ENCODE measurements at places on chromosomes 6 and 20. TPM values are rescaled to one million over a fixed set of nuclear protein-coding genes. Genes with fewer than 3 reads are reported as not detected.

- no peak for DNase-seq
Measured at GRCh38 chr6:121210943-121211342, 123.3 kb downstream of the TBC1D32 start.

GRCh38 chr20:57856658-57857057 lies 146.8 kb upstream of the PMEPA1 start:
- DNase-seq, result no peak

DNA sequence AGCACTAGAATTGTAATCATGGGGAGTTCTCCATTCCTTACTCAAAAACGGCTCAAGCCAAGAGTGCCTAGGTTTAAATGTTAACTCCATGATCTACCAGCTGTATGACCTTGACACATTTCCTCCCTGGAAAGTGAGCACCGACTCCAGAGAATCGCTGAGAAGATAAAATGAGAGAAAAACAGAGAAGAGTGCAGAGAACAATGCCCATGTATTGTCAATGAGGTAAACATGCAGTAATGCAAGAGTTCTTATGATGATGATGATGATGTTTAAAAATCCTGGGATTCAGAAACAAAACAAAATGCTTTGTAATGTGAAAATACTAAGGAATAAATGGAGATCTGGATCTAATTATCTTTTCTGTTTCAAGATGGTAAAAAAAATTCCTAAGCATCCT lies 64.8 kb upstream of the BEND6 start:
- no peak for DNase-seq

DNA sequence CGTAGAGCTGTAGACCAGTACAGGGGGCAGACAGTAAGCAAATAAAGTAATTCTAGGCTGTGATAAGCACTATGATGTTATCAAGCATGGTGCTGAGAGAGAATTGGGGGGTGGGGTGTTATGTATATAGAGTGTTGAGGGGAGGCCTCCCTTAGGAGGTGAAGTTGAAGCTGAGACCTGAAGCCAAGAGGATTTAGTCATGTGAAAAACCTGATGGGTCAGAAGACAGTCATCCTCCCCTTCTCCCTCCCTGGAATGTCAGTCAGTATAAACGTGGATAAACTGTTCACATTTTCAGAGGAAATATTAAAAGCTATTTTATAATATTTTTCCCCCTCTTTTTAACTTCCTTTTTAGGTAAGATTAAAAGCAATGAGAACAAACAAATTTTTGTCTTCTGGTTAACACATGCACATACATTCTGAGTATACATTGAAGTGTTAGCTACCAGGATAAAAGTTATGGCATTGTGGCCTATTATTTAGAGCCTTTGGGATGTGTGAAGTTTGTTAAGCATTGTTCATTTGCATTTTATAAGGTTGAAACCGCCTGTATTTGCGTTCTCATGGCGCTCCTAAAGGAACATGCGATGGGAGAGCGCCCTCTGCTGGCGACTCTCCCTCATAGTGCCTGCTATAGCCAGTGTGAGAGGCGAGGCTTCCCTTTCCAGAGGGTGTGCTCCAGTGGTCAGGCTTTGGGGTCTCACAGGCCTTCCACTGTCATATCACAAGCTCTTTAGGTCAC lies 35.4 kb upstream of the MAPK13 start:
- peak; percentile 71 for DNase-seq

DNA sequence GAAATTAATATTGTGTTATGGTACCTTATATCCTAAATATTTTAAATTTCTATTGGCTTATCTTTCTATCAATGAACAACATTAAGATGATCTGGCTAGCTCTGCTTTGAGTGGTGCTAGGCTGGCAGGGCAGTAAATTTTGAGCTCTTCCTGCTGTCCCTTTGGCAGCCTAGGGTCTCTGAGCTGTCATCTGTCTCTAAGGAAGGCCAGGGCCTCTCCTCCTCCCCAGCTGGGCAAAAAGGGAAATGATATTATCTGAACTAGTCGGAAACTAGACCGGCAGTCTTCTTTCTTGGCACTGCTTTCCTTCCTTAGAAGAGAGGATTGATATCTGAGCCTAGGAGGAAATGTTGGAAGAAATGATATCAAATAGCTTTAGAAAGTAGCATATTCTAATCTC lies 176.7 kb upstream of the BTBD3 start:
- DNase-seq, result no peak

- no peak for DNase-seq
Measured at GRCh38 chr6:170111141-170111664, 179.7 kb downstream of the DLL1 start.

DNA sequence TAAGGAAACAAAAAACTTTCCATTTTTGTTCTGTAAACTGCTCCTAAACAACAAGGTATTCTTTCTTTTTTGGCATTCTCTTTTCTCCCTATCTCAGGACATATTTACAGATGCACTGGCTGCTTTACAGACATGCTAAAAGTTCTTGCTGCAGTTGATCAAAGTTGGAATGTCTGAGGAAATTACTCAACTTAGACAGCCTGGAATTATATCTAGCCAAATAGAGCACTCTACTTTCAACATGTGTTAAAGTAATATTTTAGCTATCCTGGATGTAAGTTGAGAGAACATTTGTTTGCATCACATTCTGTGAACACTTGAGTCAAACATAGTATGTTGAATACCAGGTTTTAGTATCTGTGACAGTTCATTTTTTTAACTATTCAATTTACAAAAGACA lies 24.8 kb downstream of the TASP1 start:
- DNase-seq, result no peak

DNA sequence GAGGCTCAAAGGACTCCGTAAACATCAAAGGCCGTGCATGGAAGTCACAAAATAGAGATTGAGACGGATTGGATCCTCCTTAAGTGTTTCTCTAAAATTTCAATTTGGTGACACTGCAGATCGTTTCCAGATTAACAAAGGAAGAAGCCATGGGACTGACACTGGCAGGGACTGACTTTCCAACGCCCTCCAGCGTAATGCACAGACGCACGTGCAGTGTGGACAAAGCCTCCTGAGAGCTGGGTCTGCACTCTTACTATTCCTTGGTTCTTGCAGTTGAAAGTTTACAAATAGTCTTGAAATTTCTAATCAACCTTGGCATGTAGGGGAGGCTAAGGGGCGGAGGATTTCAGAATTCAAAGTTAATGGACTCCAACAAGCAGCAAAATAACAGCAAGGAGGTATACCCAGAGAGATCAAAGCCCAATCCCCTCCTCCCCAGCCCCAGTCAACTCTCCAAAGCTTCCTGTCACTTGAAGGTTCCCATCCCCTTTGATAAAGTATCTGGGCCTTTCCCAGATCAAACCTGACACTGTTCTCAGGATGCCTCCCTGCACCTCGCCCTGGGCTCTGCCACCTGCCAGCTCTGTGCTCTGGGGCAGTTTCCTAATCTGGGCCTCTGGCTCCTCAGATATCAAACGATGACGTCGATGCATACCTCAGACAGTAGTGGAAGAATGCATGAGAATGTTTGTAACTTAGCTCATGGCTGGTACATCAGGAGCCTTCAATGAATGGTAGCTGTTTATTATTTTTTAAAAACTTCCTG lies 106.5 kb upstream of the TRAF3IP2 start:
- DNase-seq, result no peak

DNA sequence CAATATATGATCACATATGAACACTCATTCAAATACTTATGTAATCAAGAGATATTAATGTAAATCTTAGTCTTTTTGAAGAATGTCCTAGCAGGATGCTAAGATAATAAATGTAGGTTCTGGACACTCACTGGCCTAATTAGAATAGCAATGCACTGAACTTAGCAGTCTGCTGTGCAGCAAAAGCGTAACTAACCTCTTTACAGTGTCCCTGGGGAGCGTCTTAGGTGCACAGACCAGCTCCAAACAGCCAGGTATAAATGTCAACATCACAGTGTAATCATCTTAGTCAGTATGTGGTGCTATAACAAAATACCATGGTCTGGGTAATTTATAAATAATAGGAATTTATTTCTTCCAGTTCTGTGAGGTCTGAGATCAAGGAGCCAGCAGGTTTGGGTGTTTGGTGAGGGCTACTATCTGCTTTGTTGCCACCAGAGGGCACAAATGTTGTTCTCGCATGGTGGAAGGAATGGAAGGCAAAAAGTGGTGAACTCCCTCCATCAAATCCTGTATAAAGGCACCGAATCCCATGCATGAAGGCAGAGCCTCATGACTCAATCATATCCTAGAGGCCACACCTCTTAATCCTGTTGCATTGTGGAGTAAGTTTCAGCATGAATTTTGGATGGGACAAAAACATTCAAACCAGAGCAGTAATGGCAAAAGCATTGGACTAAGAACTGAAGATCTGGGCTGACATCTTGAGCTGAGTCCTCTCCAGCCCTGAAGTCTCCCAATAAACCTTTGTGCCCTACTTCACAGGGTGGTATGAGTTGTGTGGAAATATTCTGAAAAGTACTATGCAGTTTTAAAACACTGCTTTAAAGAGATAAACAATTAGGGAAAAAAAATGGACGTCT lies 41.8 kb upstream of the FOXO3 start:
- no peak for DNase-seq

DNA sequence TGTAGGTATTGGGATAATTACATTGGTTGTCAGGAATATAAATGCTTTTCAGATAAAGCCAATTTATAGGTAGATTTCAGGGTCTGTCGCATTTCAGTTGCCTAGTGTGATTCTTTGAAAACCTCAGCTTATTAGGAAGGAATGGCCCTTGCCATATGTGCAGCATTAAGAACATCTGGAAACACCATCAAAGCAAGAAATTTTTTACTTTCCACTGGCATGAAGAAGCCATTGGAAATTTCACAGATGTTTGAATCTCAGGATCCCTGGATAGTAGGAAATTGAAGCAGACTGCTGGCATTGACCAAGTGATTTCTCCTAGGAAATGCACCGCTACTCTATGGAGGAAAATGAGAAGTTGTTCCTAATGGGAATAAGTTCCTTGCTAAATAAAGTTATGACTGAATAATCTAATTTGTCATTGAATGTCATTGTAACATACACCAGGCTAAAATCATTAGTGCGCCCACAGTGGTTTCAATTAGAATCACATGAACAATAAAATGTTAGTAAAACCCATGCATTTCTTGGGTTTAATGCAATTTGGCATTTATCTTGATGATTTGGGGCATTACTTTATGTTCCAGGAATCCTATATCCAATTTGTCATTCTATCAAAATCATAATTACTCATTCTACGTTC lies 950.1 kb downstream of the EPHA7 start:
- DNase-seq, result no peak

DNA sequence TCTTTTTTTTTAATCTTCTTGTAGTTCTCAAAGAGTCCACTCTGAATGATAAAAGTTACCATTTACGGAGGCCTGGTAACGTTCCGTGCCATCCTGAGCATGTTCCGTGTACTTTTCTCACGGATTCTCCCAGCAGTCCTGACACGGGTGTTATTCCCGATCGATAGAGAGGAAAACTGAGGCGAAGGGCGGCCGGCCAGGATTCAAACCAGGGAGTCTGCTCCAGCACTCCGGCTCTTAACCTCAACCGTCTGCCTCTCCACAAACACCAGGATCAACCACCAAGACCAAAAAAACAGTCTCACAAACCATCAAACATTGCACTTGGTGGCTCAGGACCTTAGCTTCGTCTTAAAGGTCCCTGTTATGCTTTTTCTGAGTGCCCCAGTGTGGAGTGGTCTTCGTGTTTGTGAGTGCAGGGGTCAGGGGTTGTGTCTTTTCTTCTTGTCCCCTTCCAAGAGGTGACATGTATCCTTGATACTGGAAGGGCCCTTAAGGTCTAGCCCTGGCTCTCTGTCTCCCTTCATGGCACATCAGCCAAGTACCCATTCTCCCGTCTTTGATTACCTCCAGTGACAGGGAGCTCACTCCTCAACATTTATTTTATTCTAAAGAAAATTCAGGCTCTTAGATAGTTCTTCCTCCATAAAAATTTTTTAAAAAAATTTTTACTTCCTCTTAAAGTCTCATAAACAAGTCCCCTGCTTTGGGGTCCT lies 35.1 kb downstream of the SRC start:
- DNase-seq, result no peak

DNA sequence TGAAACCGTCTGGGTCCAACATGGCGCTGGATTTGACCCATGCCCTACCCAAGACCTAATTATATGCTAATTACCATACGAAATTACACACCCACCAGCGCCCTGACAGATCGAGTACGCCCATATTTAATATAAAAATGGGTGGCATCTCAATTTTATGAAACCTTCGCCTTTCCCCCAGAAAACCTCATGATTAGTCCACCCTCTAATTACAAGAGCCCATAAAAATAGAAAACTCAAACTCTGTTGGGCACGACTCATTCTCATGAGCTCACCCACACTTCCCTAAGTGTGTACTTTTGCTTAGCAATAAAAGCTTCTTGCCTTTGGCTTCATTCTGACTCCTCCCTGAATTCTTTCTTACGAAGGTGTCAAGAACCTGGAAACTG lies 136.4 kb downstream of the OR2B2 start:
- no peak for DNase-seq

- DNase-seq, result no peak
Measured at GRCh38 chr6:157298216-157298724, 25.0 kb downstream of the TMEM242 start.

DNA sequence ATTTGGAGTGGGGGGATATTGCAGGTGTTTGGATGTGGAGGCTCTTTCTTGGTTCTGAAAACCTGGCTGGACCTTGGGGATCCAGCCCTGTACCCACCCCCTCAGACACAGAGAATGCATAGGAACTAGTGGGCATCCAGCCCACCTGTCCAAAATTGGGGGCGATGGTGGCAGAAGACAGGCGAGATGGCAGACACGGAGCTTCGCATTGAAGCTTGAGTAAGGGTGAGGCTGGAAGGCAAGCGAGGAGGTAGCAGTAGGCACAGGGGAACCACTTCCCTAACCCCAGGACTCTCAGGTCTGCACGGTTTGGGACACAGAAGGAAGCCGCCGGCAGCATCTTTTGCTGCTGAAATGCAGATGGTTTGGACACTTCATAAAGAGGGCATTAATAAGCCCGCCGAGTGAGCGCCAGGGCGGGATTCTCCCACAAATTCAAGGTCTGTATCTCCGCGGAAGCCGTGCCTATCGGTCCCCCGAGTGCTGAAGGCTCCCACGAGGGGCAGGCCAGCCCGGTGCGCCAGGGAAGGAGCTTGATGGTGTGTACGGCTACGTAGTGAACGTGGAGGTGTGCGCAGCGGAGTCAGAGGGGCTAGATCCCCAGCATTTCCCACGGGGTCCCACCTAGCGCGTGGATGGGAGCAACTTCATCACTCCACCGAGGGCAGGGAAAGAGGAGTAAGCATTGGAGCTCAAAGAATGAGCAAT lies 1.6 kb upstream of the FOXA2 start:
- DNase-seq, result no peak

- no peak for DNase-seq
Measured at GRCh38 chr6:31070711-31071197, 41.6 kb downstream of the C6orf15 start.

GRCh38 chr20:10683537-10683936 lies 9.7 kb upstream of the JAG1 start:
- DNase-seq, result no peak

- no peak for DNase-seq
Measured at GRCh38 chr6:113859349-113860180, 2.4 kb downstream of the MARCKS start.

Gene ZC3H12D
- 0.18 TPM for polyA plus RNA-seq

Gene NKAIN4
- polyA plus RNA-seq, result 27.0 TPM

Gene TMEM244
- not detected for polyA plus RNA-seq

Gene APOM
- polyA plus RNA-seq, result 120 TPM

Gene BPIFB4
- not detected for polyA plus RNA-seq

Gene EIF6
- polyA plus RNA-seq, result 128 TPM

Gene AGER
- polyA plus RNA-seq, result 15.8 TPM

Gene CYP21A2
- 0.58 TPM for polyA plus RNA-seq

Gene MYB
- polyA plus RNA-seq, result 4.4 TPM

Gene SIRPD
- not detected for polyA plus RNA-seq

Gene ITCH
- 55.1 TPM for polyA plus RNA-seq

Measured in right renal cortex interstitium (tissue), 3 donors.